Tibial nerve (tissue), 4 donors: ENCODE measurements at places on chromosomes 4 and X.
A peak's percentile ranks its signal among the peaks of the same experiment; 100 is the strongest.

DNA sequence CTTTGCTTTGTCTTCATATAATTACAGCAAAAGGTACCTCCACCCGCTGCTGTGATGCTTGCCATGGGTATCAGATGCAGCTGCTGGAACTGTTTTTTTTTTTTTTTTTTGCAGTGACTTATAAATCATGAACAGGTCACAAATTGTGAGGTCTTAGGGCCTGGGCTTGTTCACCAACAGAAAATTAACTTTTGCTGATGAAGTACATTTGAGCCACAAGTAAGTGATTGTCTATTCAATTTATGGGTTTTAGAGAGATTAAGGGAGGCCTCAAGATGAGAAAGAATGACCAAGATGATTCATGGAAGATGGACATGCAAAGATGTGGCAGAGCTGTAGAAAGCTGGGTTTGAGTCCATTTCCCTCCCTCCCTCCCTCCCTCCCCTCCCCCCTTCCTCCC is 18.0 kb upstream of the GBA3 start:
- no peak for DNase-seq
- H3K4me3 ChIP-seq = no peak overlapping the region
- H3K27ac ChIP-seq = no peak overlapping the region
- no peaks in the 10 kb centered on the region for H3K27me3 ChIP-seq
- no peaks in the 10 kb centered on the region for H3K4me1 ChIP-seq

DNA sequence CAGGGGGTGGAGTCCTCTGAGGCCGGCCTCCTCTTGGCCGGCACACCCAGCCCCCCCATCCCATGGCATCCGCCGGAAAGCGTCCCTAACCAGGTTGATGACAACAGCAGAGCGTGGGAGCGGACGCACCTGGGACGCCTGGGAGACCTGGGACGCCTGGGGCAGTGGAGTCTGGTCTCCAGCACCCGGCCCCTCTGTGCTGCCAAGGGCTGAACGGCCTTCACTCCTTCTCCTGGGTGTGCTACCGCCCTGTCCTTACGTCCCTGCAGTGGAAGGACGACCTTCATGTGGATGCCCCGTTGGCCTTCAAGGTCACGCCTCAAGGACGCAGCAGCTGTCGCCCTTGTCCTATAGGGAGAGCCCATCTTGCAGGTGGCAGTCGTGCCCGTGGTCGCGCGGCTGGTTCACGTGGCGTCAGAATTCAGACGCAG is 26.9 kb downstream of the NKX1-1 start:
- no peaks in the 10 kb centered on the region for H3K4me1 ChIP-seq
- no peak overlapping the region for H3K4me3 ChIP-seq
- DNase-seq = no peak
- H3K27ac ChIP-seq = no peak overlapping the region
- no peaks in the 10 kb centered on the region for H3K36me3 ChIP-seq

DNA sequence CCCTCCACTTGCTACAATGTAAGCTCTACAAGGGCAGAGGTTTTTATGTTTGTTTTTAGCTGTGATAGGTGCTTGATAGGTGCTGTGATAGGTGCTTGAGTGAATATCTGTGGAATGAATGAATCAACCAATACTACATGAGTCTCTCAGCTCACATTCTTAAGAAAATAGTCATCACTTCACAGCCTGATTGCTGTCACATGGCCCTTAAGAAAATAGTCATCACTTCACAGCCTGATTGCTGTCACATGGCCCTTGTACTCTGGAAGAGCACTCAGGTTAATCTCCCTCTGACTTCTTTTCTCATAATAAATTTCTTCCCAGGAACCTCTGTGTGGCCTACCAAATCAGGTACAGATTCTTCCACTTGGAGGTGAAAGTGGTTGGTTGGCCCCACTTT is 335.2 kb downstream of the TENM3 start:
- no peaks in the 10 kb centered on the region for H3K4me1 ChIP-seq
- no peaks in the 10 kb centered on the region for H3K27me3 ChIP-seq
- no peaks in the 10 kb centered on the region for H3K36me3 ChIP-seq
- H3K27ac ChIP-seq = no peak overlapping the region

- H3K36me3 ChIP-seq = no peaks in the 10 kb centered on the region
- no peaks in the 10 kb centered on the region for H3K4me1 ChIP-seq
- H3K4me3 ChIP-seq = no peak overlapping the region
- H3K27me3 ChIP-seq = peaks cover 2% of the 10 kb centered on the region
- H3K27ac ChIP-seq = no peak overlapping the region
Measured at GRCh38 chrX:443536-444210, 57.0 kb upstream of the PPP2R3B start.

- H3K36me3 ChIP-seq = no peaks in the 10 kb centered on the region
- H3K4me3 ChIP-seq = no peak overlapping the region
- DNase-seq = no peak
- no peak overlapping the region for H3K27ac ChIP-seq
Measured at GRCh38 chrX:85836868-85837267, 210.5 kb downstream of the CHM start.

GRCh38 chr4:146095091-146095690 is 80.3 kb upstream of the LSM6 start:
- no peaks in the 10 kb centered on the region for H3K4me1 ChIP-seq
- no peaks in the 10 kb centered on the region for H3K36me3 ChIP-seq
- no peak overlapping the region for H3K4me3 ChIP-seq
- H3K27me3 ChIP-seq = no peaks in the 10 kb centered on the region
- H3K27ac ChIP-seq = no peak overlapping the region
- DNase-seq = peak; percentile 78

- H3K27ac ChIP-seq = no peak overlapping the region
- peaks cover 6% of the 10 kb centered on the region for H3K27me3 ChIP-seq
- H3K4me3 ChIP-seq = no peak overlapping the region
- DNase-seq = peak; percentile 6
Measured at GRCh38 chrX:41561045-41561444, 113.9 kb downstream of the NYX start.

- no peak overlapping the region for H3K4me3 ChIP-seq
- H3K4me1 ChIP-seq = no peaks in the 10 kb centered on the region
- no peak overlapping the region for H3K27ac ChIP-seq
- no peaks in the 10 kb centered on the region for H3K36me3 ChIP-seq
- H3K27me3 ChIP-seq = no peaks in the 10 kb centered on the region
- no peak for DNase-seq
Measured at GRCh38 chrX:130561930-130562329, 160.1 kb downstream of the RBMX2 start.
